ENCODE measurements at places on chromosomes 11 and 22. TPM values are rescaled to one million over a fixed set of nuclear protein-coding genes. Genes with fewer than 3 reads are reported as not detected.

ST3GAL4 gene
- total RNA-seq: 202 TPM

RFPL2 gene
- total RNA-seq: 11.3 TPM

TRIM51 gene
- total RNA-seq: 1.3 TPM

BARX2 gene
- total RNA-seq: not detected

MYH9 gene
- total RNA-seq: 410 TPM

VPREB3 gene
- not detected for total RNA-seq
